ENCODE measurements at places on chromosomes 1 and 21.

GRCh38 chr1:230326971-230327891 lies 98.9 kb downstream of the PGBD5 start:
- DNase-seq = no peak

DNA sequence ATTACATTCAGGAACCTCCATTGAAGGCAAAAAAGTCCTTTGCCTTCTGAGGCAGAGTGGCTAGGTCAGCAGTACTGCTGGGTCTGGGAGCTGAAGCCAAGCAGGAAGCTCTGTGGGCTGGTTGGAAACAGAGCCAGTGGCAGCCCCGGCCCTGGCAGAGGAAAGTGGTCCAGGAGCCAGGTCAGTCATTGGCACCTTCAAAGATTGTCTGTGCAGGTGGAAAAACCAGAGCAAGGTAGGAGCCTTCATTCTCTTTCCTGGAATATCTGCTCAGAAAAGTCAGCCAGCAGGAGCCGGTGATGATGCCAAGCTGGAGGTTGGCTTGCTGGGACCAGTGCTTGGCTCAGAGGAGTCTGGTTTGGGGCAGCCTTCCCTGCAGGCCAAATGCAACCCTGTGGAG lies 12.5 kb upstream of the DISP3 start:
- DNase-seq = no peak

- DNase-seq = no peak
Observed at GRCh38 chr1:32864375-32865019, 6.2 kb downstream of the FNDC5 start.

GRCh38 chr1:86346388-86346787 lies 49.7 kb downstream of the ODF2L start:
- DNase-seq = no peak

GRCh38 chr1:100482167-100482566 lies 55.8 kb upstream of the GPR88 start:
- no peak for DNase-seq

DNA sequence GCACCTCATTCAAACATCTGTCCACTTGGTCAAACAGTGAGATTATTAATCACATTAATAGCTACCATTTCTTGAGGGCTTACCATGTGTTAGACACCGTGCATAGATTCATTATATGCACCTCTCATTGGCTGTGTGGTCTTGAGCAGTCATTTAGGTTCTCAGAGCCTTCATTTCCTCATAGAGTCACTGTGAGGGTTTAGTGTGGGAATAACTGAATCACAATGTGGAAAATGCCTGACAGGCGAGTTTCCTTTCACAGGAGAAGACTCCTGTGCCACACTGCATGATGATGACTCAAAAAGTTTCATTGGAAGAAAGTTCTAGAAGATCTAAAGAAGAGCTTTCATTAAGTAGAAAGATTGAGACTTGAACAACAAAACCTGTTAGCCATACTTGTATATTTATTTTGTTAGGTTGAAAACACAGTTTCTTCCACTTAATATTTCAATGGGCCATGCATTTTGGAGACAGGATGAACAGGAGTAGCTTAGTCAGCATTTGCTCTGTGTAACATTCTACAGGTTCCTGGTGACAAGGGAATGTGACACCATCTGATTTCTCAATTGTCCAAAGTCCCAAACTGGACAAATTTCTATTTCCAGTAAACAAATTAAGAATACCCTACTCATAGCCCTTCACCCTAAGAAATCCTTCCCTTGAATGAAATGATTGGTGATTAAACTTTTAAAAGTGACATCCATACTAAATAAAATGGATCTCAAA lies 45.7 kb downstream of the FYB2 start:
- peak; percentile 77 for DNase-seq

- DNase-seq = peak; percentile 29
Observed at GRCh38 chr1:223712194-223712849, at the start of gene CAPN2. CAPN2 (plus strand) TSS chr1:223712539; CDS start chr1:223712641, 102 bp downstream.

- DNase-seq = no peak
Observed at GRCh38 chr1:165010418-165011070, 346.0 kb downstream of the LMX1A start.

- no peak for DNase-seq
Observed at GRCh38 chr1:198007687-198008607, 90.8 kb downstream of the LHX9 start.

GRCh38 chr1:112219267-112219666 lies 176.7 kb upstream of the CTTNBP2NL start:
- DNase-seq = no peak

- peak; percentile 48 for DNase-seq
Observed at GRCh38 chr1:43572538-43572937, 41.9 kb downstream of the PTPRF start.

DNA sequence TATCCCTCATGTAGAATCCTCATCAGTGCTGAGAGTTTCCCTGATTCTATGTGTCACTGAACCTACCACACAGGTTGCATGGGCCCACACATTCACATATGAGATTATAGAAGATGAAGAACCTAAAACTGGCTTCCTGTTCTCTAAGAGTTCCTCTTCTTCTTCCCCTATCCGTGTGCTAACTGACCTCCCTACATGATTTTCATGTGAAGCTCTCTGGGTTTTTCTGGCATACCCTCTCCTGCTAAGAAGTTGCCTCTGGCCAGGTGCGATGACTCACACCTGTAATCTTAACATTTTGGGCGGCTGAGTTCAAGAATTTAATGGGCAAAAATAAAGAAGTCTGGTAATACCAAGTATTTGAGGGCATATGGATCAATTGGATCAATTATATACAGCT lies 5.5 kb upstream of the CD244 start:
- DNase-seq = no peak

GRCh38 chr1:203512517-203512847 lies 18.5 kb downstream of the OPTC start:
- DNase-seq = no peak

GRCh38 chr1:109642626-109643025 lies 13.3 kb upstream of the GSTM4 start:
- no peak for DNase-seq

- DNase-seq = no peak
Observed at GRCh38 chr21:38242061-38242460, 14.7 kb upstream of the KCNJ15 start.

DNA sequence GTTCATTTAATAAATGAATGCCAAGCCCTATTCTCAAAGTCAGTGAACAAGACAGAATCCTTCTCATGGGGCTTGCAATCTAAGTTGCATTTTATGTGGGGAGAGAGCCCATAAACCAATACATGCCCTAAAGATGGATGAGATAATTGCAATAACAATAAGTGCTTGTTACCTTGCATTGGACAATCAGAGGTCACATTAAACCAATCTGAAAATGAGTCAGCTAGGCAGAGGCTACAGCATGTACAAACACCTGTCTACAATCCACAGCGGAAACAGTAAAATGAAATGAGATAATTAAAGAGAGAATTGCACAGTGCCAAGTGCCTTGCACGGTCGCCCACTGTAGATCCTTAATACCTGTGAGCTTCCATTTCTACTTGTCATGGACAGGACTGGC lies 7.4 kb upstream of the IGFN1 start:
- DNase-seq = no peak

DNA sequence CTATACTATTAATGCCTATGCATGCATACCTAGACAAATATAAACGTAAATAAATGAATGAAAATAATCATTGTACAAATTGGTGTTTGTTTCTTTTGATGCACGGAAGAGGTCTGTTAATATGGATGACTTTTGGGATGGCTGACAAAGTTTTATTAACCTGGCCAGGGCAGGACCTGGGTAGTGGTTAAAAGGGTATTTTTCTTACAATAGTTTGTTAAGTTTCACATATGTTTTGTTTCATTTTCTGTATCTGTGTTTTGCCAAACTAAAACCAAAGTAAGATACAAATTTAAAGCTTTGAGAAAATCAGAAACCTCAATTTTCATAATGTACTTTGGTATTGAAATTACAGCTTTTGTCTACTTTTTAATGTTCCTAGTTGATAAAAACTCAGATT lies 222.7 kb upstream of the OLFM3 start:
- DNase-seq = no peak

DNA sequence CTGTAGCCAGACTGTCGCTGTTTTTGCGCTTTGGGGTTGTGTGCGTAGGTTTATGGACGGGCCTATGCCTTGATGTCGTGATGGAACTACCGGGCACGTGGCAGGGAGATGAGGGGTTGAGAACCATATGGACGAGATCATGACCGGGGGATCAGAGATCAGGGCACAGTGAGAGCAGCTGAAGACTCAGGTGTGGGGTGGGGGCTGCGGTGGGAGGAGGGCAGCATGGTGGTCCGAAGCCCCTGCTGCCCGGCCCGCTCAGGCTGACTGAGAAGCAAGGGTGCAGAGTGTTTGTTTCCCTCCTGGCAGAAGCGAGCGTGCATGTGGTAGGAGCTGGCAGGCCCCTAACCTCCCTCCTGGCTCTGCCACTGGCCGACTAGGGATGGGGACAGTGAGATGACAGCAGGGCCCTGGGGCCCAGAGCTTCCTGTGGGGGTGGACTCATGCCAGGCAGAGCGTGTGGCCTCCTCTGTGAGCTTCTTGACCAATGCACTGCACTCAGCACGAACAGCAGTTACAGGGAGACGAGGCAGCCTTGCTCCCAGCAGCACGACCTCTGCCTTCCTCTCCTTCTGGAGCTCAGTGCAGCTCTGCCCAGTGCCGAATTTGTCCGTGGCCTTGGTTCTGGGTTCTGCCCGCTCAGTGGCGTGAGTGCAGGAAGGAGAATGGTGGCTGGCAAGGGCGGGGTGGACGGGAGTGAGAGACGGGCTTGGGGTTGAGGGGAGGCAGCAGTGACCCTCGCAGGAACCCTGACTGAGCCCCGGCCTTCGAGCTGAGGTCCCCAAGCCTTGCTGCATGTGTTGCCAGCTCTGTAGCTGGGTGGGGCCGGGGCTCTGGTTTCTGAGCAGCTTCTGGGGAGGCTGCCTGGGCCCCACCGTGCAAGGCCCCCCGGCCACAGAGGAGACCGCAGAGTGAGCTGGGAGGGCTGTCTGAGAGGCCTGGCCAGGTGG lies 22.2 kb upstream of the LRRC3 start:
- no peak for DNase-seq

DNA sequence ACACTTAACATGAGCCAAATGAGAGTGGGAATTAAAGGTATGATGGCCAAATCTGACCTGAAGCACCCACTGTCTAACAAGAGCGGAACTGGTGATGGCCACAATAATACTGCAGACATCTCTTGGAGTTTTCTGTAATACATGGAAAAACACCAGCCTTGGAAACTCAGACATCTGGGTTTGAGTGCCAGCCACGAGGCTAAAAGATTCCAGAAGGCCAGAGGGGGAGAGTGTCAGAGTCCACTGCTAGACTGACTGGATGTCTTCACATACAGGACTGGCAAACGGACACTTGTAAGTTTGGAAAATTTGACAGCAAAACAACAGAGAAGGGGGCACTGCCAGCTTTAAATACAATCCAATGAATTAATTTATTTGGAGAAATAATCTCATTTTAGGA lies 175.1 kb downstream of the ADSS2 start:
- DNase-seq = no peak

GRCh38 chr1:10613340-10613739 lies 138.6 kb downstream of the PEX14 start:
- no peak for DNase-seq

DNA sequence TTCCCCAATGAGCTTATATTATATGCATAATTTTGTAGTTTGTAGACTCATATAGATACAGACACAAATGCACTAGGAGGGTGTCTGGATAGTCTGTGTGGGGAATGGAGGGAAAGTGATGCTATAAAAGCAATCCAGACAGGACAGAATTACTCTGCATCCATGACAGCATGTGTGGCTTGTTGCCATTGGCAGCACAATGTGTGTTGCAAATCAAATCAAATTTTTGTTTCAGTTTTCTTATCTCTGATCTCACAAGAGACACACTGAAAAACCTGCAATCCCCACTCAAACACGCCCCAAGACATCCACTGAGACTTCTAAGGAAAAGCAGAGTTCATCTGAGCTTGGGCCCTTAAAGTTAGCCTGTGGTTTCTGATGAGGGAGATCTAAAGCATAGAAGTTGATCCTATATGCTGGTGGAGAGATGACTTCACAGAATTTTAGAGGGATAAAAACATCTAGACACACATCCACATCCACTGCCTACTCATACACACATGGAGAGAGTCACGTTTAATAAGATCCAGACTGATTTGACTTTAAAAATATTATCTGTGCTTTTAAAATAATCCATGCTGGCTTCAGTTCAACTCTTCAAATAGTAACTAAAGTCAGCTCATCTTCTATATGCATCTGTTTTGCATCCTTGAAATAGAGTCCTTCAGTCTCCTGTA lies 313.0 kb upstream of the PLXNA2 start:
- DNase-seq = no peak

All from DMS79 (cell line).